ENCODE measurements at places on chromosomes 3 and 15. TPM values are rescaled to one million over a fixed set of nuclear protein-coding genes. Genes with fewer than 3 reads are reported as not detected.

The MITF gene
- 12.8 TPM for total RNA-seq

The PP2D1 gene
- total RNA-seq = 2.9 TPM

The ARGFX gene
- total RNA-seq = 16.1 TPM

The MKRN3 gene
- total RNA-seq = 13.5 TPM

The CA12 gene
- 46.9 TPM for total RNA-seq

The FBXW12 gene
- total RNA-seq = 6.0 TPM

The C3orf22 gene
- total RNA-seq = 1.7 TPM

All from umbilical cord (tissue), 2 donors.